T-helper 1 cell (primary cell): ENCODE measurements at places on chromosomes 7 and 10.

DNA sequence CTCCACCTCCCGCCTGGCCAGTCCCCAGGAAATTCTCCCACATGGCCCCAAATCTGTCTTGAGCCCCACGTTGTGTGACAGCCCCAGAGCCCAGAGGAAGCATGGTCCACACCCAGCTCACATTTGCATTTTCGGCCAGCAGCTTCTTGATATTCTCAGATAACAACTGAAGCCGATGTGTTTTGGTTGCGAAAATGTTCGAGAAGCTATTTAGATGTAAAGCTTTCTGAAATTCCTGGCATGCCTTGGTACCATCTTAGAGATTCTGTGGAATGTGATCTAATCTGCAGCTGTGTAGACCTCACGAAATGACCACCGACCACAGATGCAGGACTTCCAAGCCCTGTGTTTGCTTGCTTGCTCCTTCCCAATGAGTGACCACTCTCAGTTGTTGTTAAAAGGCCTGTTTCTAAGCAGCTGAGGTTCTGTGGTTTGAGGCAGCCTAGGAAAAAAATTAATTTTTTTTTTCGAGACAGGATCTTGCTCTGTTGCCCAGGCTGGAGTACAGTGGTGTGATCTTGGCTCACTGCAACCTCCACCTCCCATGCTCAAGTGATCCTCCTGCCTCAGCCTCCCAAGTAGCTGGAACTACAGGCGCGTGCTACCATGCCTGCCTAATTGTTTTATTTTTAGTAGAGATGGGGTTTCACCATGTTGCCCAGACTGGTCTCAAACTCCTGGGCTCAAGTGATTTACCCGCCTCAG lies 8.8 kb downstream of the SLC4A2 start:
- no peak for DNase-seq

- no peak for DNase-seq
These were observed 193.5 kb upstream of the GPR26 start for GRCh38 chr10:123472606-123473005.

GRCh38 chr10:43230101-43230908 lies 36.6 kb downstream of the RASGEF1A start:
- DNase-seq, result no peak

DNA sequence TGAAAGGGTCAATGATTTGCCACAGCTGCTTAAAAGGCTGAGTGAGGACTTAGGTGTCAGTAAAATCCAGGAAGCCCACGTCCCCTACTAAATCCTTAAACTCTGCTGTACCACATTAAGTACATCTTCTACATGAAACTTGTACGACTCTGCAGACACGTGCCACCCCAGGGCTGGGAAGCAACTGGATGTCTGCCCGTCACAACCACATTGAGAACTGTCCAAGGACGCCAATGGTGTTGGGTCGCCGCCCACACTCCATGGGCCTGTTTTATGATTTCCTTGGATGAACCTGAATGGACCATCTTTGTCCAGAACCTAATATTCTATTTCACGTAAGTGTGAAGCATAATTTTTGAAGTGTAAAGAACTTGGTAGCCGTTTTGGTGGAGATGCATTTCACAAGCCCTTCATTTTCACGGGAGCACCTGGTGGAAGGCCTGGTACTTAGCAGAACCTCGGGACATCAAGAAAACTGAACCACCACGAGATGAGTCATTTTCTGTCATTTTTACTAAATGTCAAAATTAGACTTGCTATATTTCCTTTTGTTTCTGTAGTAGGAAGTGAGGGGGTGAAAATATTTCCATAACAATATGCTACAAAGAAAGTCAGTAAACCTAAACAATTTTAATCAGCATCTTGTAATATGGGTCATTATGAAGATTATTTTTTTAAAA lies 134.9 kb downstream of the SFMBT2 start:
- DNase-seq, result no peak

DNA sequence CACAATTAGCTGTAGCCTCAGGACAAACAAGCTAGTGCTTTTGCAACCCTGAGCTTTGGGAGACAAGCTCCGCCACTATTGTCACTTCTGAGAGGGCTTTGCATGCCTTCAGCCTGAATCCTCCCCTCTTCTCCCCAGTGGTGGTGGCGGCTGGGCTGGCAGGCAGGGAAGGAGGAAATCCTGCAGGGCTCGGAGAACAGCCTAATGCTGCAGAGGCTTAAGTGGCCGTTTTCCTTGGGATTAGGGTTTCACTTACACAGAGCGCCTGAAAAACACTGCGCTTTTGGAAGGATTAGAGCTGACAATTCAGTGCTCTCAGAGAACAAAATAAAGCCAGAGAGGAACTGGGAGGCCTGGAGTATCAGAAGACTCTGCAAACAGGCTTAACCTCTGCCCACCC lies 71.3 kb downstream of the PAX2 start:
- no peak for DNase-seq

- no peak for DNase-seq
These were observed 1633.3 kb upstream of the LRRTM3 start for GRCh38 chr10:65292551-65292950.
